ENCODE measurements at places on chromosomes 2 and 18.

DNA sequence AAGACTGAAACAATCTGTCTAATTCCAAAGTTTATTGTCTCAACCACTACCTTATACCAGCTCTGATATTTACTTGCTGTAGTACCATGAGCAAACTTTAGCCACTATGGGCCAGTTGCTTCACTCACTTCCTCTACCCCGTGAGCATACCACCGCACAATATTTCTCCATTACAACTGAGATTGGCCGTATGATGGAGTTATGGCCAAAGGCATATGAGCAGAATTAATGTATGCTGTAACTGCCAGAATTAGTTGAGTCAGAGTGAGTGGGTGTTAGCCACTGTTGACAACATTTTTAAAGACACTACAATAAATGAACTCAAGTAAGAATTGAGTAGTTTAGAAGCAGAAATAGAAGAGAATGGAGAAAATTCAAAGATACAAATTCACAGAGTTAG, 69.7 kb downstream of the LRATD1 start:
- no peak for DNase-seq

DNA sequence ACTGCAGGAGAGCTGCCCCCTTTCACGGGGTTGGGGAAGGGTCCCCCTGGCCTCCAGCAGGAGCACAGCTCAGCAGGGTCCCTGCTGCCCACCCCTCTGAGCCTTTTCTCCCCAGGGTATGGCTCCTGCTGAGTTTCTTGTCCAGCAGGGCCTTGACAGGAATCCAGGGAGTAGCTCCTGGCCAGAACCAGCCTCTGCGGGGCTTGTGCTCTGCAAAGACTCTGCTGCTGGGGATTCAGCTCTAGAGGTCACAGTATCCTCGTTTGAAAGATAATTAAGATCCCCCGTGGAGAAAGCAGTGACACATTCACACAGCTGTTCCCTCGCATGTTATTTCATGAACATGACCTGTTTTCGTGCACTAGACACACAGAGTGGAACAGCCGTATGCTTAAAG, 21.2 kb downstream of the FOSL2 start:
- no peak for DNase-seq

DNA sequence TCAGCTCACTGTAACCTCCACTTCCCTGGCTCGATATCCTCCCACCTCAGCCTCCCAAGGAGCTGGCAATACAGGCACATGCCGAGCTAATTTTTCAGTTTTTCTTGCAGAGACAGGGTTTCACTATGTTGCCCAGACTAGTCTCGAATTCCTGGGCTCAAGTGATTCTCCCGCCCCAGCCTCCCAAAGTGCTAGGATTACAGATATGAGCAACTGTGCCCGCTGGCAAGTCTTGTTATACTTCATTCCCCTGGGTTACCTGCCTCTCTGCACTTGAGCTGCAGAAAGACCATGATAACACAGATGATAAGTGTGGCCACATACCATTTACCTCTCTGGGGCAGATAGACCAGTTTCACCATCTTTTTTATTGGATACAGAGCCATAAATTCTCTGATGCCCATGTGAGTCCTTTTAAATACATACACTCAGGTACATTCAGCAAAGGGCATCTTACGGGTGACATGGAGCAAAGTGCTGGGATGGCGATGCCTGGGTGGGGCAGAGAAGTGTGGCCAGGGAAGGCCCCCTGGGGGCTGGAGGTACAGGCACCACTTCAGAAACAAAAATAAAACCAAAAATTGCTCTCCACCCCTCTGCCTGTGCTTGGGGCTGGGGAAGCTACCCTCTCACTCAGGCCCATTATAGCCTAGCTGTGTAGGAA, 20.4 kb downstream of the CCT7 start:
- DNase-seq: no peak

DNA sequence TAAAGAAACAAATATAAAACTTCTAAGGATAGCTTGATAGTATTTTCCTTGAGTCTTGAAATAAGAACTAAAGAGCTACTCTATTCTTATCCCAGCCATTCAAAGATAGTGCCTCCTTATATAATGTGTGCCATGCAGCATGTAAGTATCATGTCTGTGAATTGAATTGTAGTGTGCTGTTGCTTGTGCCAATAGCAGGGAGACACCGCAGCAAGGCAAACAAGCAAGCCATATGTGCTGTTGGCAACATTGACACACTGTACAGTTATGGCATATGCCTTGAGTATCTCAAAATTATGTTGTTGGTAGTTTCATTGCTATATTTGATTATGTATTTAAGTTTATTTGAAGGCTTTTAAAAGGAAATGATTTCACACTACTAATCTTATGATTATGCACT, 58.2 kb downstream of the ERBB4 start:
- DNase-seq: no peak

GRCh38 chr2:223465793-223466192, 136.4 kb downstream of the SCG2 start:
- DNase-seq: peak; percentile 99

GRCh38 chr2:173631127-173631460, 276.4 kb downstream of the CDCA7 start:
- DNase-seq: no peak

DNA sequence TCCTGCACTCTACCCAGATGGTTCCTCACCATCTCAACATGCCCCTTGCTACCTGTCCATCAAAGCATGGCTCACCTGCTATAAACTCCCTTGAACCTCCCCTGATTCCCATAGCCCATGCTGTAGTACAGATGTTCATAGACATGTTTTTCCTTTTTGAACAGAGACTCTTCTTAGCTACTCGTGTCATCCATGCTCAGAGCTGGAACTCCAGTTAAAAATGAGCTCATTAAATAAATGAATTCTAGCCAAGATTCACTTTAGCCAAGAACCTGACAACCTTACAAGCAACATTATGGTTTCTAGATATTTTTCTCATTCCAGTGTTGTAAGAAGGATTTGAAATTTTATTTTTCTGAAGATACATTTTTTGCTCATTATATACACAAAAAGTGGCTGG, 65.0 kb downstream of the SCG2 start:
- DNase-seq: no peak

- DNase-seq: no peak
Observed at GRCh38 chr18:37409878-37410277, 155.7 kb downstream of the CELF4 start.

DNA sequence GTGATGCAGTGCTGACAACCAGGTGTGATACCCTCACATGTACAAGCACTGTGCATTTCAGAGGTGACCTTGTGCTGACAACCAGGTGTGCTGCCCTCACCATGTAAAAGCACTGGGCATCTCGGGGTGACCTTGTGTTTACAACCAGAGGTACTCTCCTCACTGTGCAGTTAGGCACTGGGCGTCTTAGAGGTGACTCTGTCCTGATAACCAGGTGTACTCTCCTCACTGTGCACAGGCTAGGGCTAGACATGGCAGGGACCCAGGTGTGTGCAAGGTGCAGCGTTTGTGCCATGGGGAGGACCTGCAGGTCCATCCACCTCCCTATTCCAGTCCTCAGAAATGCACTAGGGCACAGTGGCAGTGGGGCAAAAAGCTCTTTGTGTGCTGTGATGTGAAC, 8.5 kb upstream of the ALKAL2 start:
- no peak for DNase-seq

- no peak for DNase-seq
Observed at GRCh38 chr18:5503740-5504139, 40.1 kb downstream of the EPB41L3 start.

- DNase-seq: no peak
Observed at GRCh38 chr2:143828763-143829537, 691.0 kb downstream of the ZEB2 start.

DNA sequence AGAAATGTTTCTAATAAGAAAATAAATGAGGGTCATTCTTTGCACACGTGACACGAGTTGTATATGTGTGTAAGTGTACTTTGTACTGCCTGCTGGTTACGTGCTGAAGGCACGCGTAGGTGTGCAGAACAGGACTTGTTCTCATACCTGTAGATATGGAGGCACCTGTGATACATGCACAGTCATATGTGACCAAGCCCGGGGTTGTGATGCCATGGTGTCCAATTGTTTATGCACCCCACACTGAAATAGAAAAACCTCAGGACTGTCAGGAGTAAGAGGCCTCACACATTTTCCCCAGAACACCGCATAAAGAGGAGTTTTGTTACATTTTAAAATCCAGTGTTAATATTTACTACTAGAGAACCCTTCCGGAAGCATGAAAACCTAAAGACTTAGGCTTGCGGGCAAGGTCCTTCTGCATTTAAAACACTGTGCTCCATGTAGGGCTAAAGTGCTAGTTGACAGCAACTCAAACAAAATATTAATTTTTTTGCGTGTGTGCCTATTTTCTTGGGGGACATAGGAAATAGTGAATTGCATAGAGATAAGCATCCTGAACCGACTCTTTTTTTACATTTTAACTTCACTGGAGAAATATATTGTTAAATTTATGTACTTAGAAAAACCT, 9.3 kb downstream of the TSHZ1 start:
- no peak for DNase-seq

- no peak for DNase-seq
Observed at GRCh38 chr2:85901155-85901554, 12.4 kb upstream of the ST3GAL5 start.

GRCh38 chr2:98579926-98580325, 28.4 kb downstream of the COA5 start:
- no peak for DNase-seq

DNA sequence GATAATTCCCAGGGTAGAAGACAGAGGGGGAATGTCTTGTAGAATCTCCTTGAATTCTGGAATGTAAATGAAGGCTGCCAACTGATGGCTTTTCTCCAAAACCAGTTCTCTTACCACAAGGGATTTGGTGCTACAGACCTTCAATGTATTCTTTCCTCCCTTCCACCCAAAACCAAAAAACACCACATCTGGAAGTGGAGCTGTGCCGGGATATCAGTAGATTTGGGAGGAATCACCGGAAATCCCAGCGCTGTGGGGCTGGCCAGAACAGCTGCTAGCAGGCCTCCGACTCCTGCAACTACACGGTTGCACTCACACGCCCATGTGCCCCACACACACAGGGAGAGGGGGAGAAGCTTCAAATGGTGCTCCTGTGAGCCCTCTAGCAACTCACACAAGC, 45.7 kb downstream of the RPL31 start:
- no peak for DNase-seq

- no peak for DNase-seq
Observed at GRCh38 chr18:32441533-32441932, 29.1 kb downstream of the GAREM1 start.

DNA sequence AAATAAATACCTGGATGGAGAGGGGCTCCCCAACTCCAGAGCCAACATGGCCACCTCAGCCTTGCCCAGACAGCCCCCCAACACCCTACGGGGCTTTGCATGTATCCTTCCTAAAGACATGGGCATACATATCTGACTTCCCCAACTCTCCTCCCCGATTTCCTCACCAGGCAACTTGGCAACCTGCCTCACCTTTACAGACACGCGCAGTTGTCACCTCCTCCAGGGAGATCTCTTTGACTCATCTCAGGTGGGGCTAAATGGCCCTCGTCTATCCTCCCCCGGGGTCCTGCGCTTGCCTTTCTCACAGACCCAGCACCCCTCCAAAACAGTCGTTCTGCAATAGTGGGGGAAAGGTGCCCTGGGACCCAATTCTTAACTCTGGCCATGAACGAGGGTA, 10.6 kb upstream of the BIN1 start:
- no peak for DNase-seq

- no peak for DNase-seq
Observed at GRCh38 chr18:8517276-8517675, 92.0 kb upstream of the RAB12 start.

GRCh38 chr18:3114451-3114850, 101.5 kb upstream of the LPIN2 start:
- no peak for DNase-seq

GRCh38 chr2:19746611-19747309, 155.0 kb downstream of the TTC32 start:
- DNase-seq: no peak

GRCh38 chr18:60339018-60339417, 33.6 kb downstream of the MC4R start:
- DNase-seq: no peak

GRCh38 chr2:108587621-108588020, 53.4 kb downstream of the LIMS1 start:
- peak; percentile 18 for DNase-seq

- DNase-seq: peak; percentile 3
Observed at GRCh38 chr2:179449010-179449409, 184.4 kb upstream of the SESTD1 start.

DNA sequence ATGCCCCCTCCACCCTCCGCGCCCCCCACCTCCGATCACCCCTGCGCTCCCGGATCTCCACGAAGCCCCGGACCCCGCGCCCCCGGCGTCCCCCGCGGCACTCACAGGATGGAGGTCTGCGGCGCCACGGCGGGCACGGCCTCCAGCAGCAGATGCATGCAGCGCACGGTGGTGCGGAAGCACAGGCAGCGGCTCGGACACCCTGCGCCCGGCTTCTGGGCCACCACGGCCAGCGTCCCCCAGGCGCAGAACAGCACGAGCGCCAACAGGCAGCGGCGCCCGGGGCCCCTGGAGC, 217 bp downstream of the PXDN start:
- DNase-seq: no peak

GRCh38 chr2:54295911-54296310, 39.9 kb upstream of the TSPYL6 start:
- no peak for DNase-seq

DNA sequence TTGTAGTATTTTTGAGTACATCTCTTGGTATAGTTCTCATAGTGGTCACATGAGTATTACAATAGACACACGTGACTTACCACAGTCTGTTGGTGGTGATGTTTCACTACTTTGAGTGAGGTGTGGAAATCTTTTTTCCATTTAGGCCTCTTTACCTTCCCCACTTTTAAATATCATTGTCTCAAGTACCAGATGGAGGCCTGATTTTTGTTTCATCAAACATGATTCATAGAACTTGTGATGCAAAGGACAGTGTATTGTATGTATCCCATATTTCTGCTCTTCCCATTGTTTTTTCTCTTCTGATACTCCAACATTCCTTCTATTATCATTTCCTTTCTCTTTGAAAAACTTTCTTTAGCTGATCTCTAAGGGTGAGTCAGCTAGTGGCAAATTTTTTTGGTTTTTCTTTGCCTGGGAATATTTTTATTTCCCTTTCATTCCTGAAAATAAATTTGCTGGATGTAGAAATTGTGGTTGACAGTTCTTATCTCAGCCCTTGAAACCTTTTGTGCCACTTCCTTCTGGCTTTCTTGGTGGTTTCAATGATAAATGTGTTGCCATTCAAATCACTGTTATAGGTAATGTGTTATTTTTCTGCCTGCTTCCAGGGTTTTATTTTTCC, 32.8 kb downstream of the RFX8 start:
- DNase-seq: peak; percentile 56

DNA sequence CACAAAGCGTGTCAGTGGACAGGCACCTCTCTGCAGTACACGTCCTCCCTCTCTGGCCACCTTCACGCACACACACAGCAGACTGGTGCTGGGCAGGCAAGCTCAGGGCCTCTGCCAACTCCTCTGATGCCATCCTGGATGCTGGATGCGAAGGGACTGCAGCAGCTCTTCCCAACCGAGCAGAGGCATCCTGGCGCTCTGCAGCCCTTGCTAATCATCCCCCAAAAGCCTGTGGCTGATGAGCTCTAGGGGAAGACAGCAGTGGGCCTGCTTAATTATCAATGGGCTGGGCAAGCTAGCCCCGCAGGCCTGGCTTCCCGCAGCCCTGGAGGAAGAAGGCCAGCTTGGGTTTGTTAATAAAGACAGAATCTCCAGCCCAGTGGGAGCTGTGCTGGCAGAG, 71.3 kb upstream of the TEX51 start:
- DNase-seq: no peak

All from MV-4-11 (cell line).